ENCODE measurements at places on chromosomes 2 and 18. TPM values are rescaled to one million over a fixed set of nuclear protein-coding genes. Genes with fewer than 3 reads are reported as not detected.

The SNORC gene
- 2.5 TPM for polyA plus RNA-seq

- no peak for DNase-seq
Measured at GRCh38 chr2:64697297-64698176, 43.8 kb upstream of the SERTAD2 start.

DNA sequence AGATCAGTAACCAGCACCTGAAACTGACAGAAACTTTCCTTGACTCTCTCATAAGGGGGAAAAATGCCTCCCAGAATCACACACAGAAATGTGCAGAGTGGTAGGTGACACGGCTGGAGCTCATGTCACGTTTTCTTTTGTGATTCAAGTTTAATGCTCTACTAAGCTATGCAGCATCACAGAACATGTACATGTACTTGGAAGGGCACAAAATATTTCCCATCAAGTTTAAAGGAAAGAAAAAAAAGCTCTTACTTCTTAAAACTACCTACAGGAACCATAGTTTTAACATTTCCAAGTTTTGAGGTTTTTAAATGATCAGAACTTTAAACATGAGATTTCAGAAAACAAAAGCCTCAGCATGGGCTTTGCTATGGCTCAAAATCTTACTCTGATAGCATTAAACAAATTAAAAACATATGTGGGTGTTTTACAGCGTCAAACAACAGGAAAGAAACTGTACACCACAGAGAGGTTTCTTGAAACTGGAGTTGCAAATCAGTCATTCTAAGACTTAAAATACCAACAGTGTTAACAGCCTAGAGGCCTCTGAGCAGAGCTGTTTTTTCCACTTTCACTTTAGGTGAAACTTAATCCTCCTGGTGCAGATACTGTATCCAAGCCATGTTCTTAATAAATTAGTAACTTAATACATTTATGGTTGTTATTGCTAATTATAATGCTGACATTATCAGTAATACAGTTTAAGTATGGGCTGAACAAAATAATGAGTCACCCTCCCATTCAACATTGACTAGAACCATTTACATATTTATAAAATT lies 30.1 kb downstream of the MBP start:
- DNase-seq: peak; percentile 65

- no peak for DNase-seq
Measured at GRCh38 chr2:8380566-8380965, 301.3 kb upstream of the ID2 start.

DNA sequence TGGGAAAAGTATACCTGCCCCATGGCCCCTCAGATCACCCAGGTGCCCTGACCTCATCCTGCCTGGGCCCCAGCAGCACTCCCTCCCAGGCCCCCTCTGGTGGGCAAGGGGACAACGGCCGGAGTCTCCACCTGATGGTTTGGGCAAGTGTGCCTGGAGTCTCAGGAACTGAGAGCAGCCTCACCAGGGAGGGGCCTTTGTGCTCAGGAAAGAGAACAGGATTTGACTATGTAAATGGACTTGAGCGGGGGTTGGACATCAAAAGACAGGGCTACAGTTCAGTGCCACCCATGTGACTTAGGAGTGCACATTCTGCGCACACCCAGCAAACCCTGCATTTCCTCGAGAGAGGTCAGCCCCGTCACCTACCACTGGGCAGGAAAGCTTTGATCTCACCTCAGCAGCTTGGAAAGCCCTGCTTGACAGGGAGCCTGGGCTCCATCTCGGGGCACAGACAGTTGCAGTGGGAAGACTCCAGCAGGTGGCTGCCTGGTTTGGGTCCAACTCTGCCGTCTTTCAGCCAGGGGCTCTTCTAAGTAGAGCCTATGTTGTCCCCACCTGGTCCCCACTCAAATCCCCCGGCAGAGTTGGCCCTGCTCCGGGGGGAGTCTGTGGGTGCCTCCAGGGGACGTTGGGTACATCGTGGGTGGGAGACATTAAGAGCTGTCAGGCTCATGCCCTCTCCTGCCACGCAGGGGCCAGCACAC lies 3.3 kb downstream of the INPP5D start:
- no peak for DNase-seq
